ENCODE measurements at places on chromosomes 2 and 18.

- no peak for DNase-seq
These were observed 22.2 kb upstream of the SOS1 start for GRCh38 chr2:39142904-39143605.

GRCh38 chr2:121076885-121077549 lies 208.0 kb downstream of the TFCP2L1 start:
- DNase-seq: peak; percentile 71

- no peak for DNase-seq
These were observed 66.5 kb downstream of the EVA1A start for GRCh38 chr2:75494137-75494769.

DNA sequence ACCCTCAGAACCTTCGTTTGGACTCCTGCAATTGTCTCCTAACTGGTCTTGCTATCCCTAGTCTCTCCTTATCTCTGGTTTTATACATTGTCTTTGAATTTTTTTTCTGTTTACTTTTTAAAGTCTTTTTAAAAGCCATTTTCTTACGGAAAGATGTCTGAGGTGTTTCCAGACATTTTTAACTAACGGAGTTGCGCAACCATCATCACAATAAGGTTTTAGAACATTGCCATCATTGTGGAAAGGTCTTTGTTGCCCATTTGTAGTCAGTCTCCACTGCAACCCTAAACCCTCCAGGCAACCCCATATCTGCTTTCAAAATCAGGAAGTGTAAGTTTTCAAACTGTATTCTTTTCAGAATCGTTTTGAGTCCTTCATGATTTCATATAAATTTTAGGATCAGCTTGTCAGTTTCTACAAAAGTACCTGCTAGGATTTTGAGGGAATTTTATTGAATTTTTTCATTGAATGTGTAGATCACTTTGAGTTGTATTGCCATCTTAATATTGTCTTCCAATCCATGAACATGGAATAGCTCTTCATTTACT lies 46.3 kb downstream of the ANKRD12 start:
- DNase-seq: no peak

GRCh38 chr2:10009811-10010781 lies 33.3 kb upstream of the KLF11 start:
- no peak for DNase-seq

Measured in stimulated activated CD4-positive, alpha-beta T cell treated with anti-CD3 and anti-CD28 coated beads, TNF-alpha, amount 100 ng/mL, for 24 hours (primary cell).